B cell (primary cell): ENCODE measurements at places on chromosomes 2 and 18. TPM values are rescaled to one million over a fixed set of nuclear protein-coding genes. Genes with fewer than 3 reads are reported as not detected.

GRCh38 chr2:210863283-210863682, 306.9 kb downstream of the CPS1 start:
- no peaks in the 10 kb centered on the region for H3K4me1 ChIP-seq
- no peak overlapping the region for H3K27ac ChIP-seq
- H3K4me3 ChIP-seq = no peak overlapping the region
- DNase-seq = no peak
- H3K27me3 ChIP-seq = no peaks in the 10 kb centered on the region

DSC1 gene
- not detected in 2 replicates for total RNA-seq

GRCh38 chr2:122216071-122216470, 460.6 kb downstream of the TSN start:
- no peaks in the 10 kb centered on the region for H3K27me3 ChIP-seq
- no peak overlapping the region for H3K4me3 ChIP-seq
- DNase-seq = no peak
- no peak overlapping the region for H3K27ac ChIP-seq
- no peaks in the 10 kb centered on the region for H3K36me3 ChIP-seq
- no peaks in the 10 kb centered on the region for H3K4me1 ChIP-seq

DNA sequence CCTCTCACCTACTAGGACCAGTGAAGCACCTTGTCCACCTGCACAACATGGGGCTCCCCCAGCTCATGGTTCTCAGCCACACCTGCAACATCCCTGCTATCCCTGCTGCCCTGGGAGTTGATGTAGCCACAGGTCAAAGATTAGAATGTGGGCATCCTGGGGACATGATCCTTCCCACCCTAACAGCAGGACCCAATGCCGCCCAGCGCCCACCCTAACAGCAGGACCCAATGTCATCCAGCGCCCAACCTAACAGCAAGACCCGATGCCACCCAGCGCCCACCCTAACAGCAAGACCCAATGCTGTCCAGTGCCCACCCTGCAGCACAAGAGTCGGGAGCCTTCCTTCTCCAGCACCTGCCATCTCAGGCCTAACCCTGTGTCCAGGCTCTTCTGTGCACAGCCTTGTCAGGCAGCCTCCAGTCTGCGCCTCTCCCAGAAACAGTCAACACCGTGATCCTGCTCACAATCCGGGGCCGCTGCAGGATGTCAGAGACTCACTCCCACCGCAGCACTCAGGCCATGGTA, 237.3 kb upstream of the SALL3 start:
- H3K4me1 ChIP-seq = no peaks in the 10 kb centered on the region
- no peaks in the 10 kb centered on the region for H3K27me3 ChIP-seq
- H3K4me3 ChIP-seq = no peak overlapping the region
- no peak overlapping the region for H3K27ac ChIP-seq

DNA sequence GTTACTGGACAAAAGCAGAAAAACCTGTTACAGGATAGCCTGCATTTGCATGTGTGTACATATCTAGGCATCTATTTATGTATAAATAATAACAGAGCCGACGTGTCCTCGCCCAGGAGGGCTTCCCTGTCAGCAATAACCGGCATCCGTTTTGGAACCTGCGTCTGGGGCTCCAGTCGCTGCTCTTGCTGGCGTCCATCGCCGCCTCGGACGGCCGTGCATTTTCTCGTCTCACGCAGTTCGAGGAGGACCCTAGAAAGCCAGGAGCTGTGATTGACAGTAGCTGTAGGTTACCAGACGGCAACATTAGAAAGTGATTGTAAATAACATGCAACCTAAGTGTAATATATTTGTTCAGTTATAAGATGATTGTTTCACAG, 132.6 kb downstream of the NFATC1 start:
- no peak overlapping the region for H3K27ac ChIP-seq
- H3K4me3 ChIP-seq = no peak overlapping the region
- no peak for DNase-seq
- peaks cover 33% of the 10 kb centered on the region for H3K36me3 ChIP-seq

DNA sequence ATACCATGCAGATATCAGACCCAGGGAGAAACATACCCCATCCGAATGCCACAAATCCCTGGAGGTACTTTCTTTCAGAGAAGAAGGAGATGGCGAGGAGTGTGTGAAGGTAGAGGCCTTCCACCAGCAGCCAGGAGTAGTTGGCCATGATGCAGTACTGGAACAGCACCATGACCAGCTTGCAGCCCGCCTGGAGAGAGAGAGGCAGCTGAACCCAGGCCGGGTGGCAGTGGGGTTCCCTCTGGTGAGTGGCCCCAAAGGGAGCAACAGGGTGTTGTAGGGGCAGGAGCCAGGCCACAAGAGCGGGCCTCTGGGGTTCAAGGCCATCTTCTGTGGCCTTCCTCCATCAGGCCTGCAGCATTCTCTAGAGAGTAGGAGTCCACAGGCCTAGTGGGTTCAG, 30.2 kb downstream of the TMEM37 start:
- no peak overlapping the region for H3K27ac ChIP-seq
- no peak overlapping the region for H3K4me3 ChIP-seq
- no peak for DNase-seq
- no peaks in the 10 kb centered on the region for H3K4me1 ChIP-seq
- H3K36me3 ChIP-seq = no peaks in the 10 kb centered on the region

SATB2 gene
- total RNA-seq = 0.49 and 0.61 TPM in 2 replicates

DNA sequence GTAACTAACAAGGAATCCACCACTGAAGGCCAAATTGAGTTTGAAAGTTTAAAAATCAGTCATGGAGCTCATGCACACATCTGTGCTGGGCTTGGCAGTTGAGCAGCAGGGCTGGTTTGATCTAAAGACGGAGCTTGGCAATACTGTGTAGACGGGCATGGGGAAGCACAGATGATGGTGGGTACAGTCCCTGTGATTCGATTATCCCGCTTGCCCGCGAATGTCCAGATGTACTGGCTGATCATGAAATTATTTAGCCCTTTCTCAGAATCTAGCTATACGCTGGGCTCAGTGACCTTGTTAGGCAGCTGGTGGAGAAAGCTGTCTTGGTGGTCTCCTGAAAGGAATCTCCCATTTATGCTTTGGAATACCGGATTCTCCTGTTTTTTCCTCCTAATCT, 74.8 kb upstream of the SOX11 start:
- H3K27ac ChIP-seq = no peak overlapping the region
- no peak overlapping the region for H3K4me3 ChIP-seq
- no peaks in the 10 kb centered on the region for H3K27me3 ChIP-seq
- no peaks in the 10 kb centered on the region for H3K4me1 ChIP-seq
- no peaks in the 10 kb centered on the region for H3K36me3 ChIP-seq

ADD2 gene
- 21.7 and 22.3 TPM in 2 replicates for total RNA-seq
